ENCODE measurements at places on chromosomes 4 and X. TPM values are rescaled to one million over a fixed set of nuclear protein-coding genes. Genes with fewer than 3 reads are reported as not detected.
A peak's percentile ranks its signal among the peaks of the same experiment; 100 is the strongest.

The CFAP299 gene
- total RNA-seq = not detected

DNA sequence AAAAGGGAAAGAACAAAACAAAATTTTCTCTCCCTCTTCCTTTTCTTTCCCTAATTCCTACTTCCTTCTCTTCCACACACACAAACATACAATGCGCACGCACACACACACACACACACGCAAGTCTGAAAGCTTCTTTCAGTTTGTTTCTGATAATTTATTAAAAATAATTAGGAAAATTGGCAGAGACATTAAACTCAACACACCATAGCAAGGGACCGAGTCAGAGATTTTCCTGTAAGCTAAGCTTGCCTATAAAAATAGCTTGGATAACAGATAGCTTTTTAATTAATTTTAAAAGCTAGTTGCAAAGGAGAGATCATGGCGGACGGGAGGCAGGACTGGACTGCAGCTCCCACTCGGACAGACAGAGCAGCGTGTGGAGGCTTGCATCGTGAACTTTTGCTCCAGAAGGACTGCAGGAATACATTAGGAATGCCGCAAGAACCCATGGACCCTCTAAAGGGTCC lies 92.6 kb upstream of the MAPK10 start:
- no peak overlapping the region for H3K27ac ChIP-seq
- H3K4me1 ChIP-seq = peaks cover 34% of the 10 kb centered on the region
- H3K27me3 ChIP-seq = no peaks in the 10 kb centered on the region
- H3K36me3 ChIP-seq = no peaks in the 10 kb centered on the region
- no peak overlapping the region for H3K4me3 ChIP-seq

- no peaks in the 10 kb centered on the region for H3K27me3 ChIP-seq
- no peak overlapping the region for H3K27ac ChIP-seq
- H3K36me3 ChIP-seq = no peaks in the 10 kb centered on the region
- H3K4me1 ChIP-seq = no peaks in the 10 kb centered on the region
These were observed 37.0 kb upstream of the CT83 start for GRCh38 chrX:116499780-116500179.

GRCh38 chrX:40040686-40041461 lies 56.9 kb downstream of the BCOR start:
- H3K27ac ChIP-seq = no peak overlapping the region
- H3K36me3 ChIP-seq = no peaks in the 10 kb centered on the region
- DNase-seq = no peak
- no peaks in the 10 kb centered on the region for H3K4me1 ChIP-seq

DNA sequence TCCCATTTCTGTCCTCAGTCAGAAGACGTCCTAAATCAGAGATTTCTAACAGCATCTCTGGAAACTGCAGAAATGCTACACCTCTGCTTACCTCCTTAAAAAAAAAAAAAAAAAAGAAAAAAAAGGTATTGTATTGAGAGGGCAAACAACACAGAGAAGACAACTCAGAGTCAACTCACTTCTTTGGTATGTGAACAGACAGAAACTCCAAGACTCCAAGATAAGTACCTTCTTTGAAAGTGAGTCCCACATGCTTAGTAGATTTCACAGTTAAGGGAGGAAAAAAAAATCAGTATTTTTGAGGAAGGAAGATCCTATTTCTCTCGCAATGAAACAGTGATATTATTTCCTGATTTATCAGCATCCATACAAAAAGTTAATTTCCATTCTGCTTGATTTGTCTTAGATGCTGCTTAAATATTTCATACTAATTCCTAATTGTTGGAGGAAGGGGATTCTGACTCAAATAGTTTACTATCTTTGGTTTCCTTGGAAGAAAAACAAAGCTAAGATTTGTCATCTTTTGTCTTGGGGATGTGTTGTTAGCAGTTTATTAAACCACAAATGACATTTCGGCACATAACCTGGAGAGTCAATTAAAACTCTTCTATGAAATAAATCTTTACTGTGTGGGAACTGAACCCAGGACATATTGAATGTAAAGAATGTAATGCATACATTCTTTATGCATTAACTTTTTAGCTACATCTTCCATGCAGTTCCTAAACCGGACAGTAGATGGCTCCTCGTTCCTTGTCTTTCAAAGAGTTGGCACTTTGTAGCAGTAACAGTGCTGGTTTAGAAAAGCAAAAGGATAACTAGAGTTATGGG lies 4.7 kb downstream of the RASGEF1B start:
- H3K4me3 ChIP-seq = no peak overlapping the region
- H3K4me1 ChIP-seq = peaks cover 16% of the 10 kb centered on the region

GRCh38 chr4:181592221-181592745 lies 650.9 kb upstream of the TENM3 start:
- no peaks in the 10 kb centered on the region for H3K27me3 ChIP-seq
- no peaks in the 10 kb centered on the region for H3K4me1 ChIP-seq
- no peak for DNase-seq
- no peaks in the 10 kb centered on the region for H3K36me3 ChIP-seq
- H3K27ac ChIP-seq = no peak overlapping the region

The HPSE gene
- total RNA-seq = 9.1 TPM

- H3K27ac ChIP-seq = no peak overlapping the region
- no peak overlapping the region for H3K4me3 ChIP-seq
- no peaks in the 10 kb centered on the region for H3K4me1 ChIP-seq
- no peaks in the 10 kb centered on the region for H3K27me3 ChIP-seq
These were observed 297.6 kb downstream of the IL15 start for GRCh38 chr4:141933978-141934377.

DNA sequence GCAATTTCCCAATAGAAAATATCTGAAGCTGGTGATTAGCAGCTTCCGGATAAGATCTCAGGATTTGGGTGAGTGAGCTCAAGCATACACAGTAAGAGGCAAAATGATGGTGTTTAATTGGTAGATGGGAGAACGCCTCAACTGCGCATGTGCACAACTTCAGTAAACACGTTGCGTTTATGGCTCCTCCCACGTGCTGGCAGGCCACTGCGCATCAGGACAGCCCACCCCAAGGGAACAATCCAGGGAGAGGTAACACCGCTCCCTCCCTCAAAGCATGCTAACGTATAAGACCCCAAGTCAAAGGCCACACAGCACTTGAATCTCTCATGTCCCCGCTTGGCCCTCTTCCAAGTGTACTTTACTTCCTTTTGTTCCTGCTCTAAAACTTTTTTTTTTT lies 10.3 kb upstream of the CENPU start:
- H3K4me3 ChIP-seq = no peak overlapping the region
- H3K27ac ChIP-seq = no peak overlapping the region
- no peak for DNase-seq

DNA sequence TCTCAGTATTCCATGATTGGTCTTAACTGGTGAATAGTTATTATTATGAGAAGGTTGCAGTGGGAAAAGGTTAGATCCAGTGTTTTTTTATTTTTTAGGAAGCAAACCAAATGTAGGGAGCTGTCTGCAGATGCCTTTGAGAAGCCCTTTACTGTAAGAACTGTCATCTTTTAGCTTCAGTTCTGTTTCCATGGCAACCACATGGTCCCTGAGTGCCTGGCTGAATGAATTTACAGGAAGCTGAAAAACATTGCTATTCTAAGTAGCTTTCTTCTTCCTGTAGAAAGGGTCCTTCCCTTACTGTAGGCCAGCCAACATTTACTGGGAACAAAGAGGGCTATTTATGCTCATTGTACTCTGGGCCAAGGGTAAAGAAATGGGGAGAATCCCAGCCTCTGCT lies 103.3 kb downstream of the DCLK2 start:
- DNase-seq = no peak
- H3K36me3 ChIP-seq = no peaks in the 10 kb centered on the region
- no peak overlapping the region for H3K27ac ChIP-seq
- no peaks in the 10 kb centered on the region for H3K27me3 ChIP-seq
- H3K4me3 ChIP-seq = no peak overlapping the region
- no peaks in the 10 kb centered on the region for H3K4me1 ChIP-seq

The REELD1 gene
- total RNA-seq = not detected

The NIPAL1 gene
- 5.9 TPM for total RNA-seq

The GLRA3 gene
- not detected for total RNA-seq

The NOX1 gene
- not detected for total RNA-seq

- H3K4me3 ChIP-seq = no peak overlapping the region
- DNase-seq = no peak
- H3K27me3 ChIP-seq = no peaks in the 10 kb centered on the region
- no peaks in the 10 kb centered on the region for H3K36me3 ChIP-seq
- no peaks in the 10 kb centered on the region for H3K4me1 ChIP-seq
These were observed 402.8 kb downstream of the AFF2 start for GRCh38 chrX:148903176-148903575.

DNA sequence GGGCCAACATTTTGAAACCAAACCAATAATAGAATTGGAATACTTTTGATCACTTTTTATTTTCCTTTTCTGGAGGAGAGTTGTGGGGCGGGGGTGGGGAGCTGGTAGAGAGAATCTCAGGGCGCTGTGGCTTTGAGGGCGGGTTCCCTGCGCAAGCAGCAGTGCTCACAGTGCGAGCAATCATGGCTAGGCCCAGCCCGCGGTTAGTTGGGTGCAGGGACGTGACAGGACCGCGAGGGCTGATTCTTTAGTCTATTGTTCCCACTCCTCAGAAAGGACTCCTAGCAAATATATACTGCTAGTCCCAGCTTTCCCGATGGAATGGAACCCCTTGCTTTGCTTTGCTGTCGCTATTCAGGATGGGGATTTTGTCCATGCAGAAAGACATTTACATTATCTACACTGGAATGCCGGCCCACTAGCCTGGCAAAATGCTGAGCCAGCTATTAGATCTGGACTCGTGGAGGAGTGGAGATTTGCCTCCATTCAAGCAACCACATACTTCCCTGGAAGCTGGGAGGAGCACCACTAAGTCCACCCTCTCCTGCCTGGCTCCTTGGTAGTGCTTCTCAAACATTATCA lies 23.9 kb upstream of the APLN start:
- H3K4me3 ChIP-seq = peak overlapping the region; percentile 73
- H3K27ac ChIP-seq = peak overlapping the region; percentile 22
- H3K27me3 ChIP-seq = no peaks in the 10 kb centered on the region
- peaks cover 30% of the 10 kb centered on the region for H3K4me1 ChIP-seq

GRCh38 chr4:187780070-187780469 lies 215.5 kb upstream of the ZFP42 start:
- no peak overlapping the region for H3K27ac ChIP-seq
- no peaks in the 10 kb centered on the region for H3K4me1 ChIP-seq
- no peaks in the 10 kb centered on the region for H3K36me3 ChIP-seq
- no peaks in the 10 kb centered on the region for H3K27me3 ChIP-seq

The ARSH gene
- total RNA-seq = not detected

The MAGEA10 gene
- total RNA-seq = not detected

DNA sequence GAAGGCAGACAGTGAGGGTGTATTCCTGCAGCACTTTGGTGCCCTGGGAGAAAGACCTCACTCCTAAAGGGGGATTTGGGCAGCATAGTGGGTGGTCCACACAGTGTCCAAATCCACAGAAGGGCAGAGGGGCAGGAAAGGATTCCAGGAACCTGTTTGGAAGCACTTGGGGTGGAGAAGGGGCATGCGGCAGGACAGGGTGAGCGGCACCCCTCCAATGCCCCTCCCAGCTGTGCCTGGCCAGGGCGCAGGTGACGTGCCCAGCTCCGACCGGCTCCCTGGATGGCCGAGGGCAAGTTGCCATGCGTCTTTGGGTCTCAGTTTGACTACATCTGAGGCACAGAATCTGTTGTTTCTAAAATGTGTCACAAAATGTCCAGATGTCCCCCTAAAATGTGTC lies 66.5 kb upstream of the HMX1 start:
- H3K27me3 ChIP-seq = no peaks in the 10 kb centered on the region
- H3K4me1 ChIP-seq = no peaks in the 10 kb centered on the region
- H3K4me3 ChIP-seq = no peak overlapping the region
- no peak for DNase-seq

GRCh38 chr4:147599769-147600168 lies 17.4 kb upstream of the TMEM184C start:
- no peak for DNase-seq
- H3K27me3 ChIP-seq = no peaks in the 10 kb centered on the region
- peaks cover 15% of the 10 kb centered on the region for H3K4me1 ChIP-seq
- H3K4me3 ChIP-seq = no peak overlapping the region

DNA sequence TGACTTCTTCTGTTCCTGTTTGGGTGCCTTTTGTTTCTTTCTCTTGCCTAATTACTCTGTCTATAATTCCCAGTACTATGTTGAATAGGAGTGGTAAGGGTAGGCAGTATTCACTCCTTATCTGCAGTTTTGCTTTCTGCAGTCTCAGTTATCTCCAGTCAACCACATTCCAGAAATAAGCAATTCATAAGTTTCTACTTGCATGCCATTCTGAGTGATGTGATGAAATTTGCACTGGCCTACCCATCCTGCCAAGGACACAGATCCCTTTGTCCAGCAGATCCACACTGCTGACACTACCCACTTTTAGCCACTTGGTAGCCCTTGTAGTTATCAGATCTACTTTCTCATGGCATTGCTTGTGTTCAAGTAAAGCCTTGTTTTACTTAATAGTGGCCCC lies 971.6 kb upstream of the INTU start:
- H3K27ac ChIP-seq = no peak overlapping the region
- H3K27me3 ChIP-seq = no peaks in the 10 kb centered on the region
- H3K4me3 ChIP-seq = no peak overlapping the region
- no peaks in the 10 kb centered on the region for H3K4me1 ChIP-seq

The GLOD5 gene
- not detected for total RNA-seq

Measured in PC-3 (cell line).